ENCODE measurements at places on chromosomes 4 and X. TPM values are rescaled to one million over a fixed set of nuclear protein-coding genes. Genes with fewer than 3 reads are reported as not detected.

USP26 gene
- total RNA-seq, result not detected

SCML1 gene
- total RNA-seq, result 11.4 TPM

MND1 gene
- total RNA-seq, result 8.0 TPM

RHOXF1 gene
- total RNA-seq, result not detected

GPC4 gene
- total RNA-seq, result 5.5 TPM

MYL5 gene
- 9.9 TPM for total RNA-seq

GLRB gene
- total RNA-seq, result 1.5 TPM

UGT2B11 gene
- not detected for total RNA-seq

ACOT9 gene
- 52.2 TPM for total RNA-seq

APBB2 gene
- 40.9 TPM for total RNA-seq

SMIM10 gene
- total RNA-seq, result 9.2 TPM

TCEAL2 gene
- total RNA-seq, result not detected

EDA gene
- total RNA-seq, result 0.73 TPM

GABRA4 gene
- total RNA-seq, result not detected

P2RY4 gene
- total RNA-seq, result 0.39 TPM

CPZ gene
- total RNA-seq, result 2.0 TPM

AKAP14 gene
- total RNA-seq, result not detected

BANK1 gene
- total RNA-seq, result under 0.01 TPM

TCP11X1 gene
- total RNA-seq, result not detected

ARHGAP6 gene
- total RNA-seq, result 29.7 TPM

SRPX2 gene
- 78.2 TPM for total RNA-seq

RHOXF2 gene
- total RNA-seq, result not detected

PRR32 gene
- not detected for total RNA-seq

IL3RA gene
- total RNA-seq, result not detected

TLR10 gene
- total RNA-seq, result not detected

TEX11 gene
- not detected for total RNA-seq

FAAH2 gene
- not detected for total RNA-seq
